ENCODE measurements at places on chromosomes 3 and 15.

DNA sequence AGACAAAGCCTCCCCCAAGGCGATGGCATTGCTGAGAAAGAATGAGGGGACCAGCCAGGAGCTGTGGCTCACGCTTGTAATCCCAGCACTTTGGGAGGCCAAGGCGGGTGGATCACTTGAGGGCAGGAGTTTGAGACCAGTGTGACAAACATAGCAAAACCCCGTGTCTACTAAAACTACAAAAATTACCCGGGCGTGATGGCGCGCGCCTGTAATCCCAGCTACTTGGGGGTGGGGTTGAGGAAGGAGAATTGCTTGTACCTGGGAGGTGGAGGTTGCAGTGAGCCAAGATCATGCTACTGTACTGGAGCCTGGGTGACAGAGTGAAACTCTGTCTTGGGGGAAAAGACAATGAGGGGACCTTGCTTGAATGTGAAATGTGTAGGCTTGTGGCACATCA, 402.4 kb upstream of the C2CD4B start:
- no peak for DNase-seq

DNA sequence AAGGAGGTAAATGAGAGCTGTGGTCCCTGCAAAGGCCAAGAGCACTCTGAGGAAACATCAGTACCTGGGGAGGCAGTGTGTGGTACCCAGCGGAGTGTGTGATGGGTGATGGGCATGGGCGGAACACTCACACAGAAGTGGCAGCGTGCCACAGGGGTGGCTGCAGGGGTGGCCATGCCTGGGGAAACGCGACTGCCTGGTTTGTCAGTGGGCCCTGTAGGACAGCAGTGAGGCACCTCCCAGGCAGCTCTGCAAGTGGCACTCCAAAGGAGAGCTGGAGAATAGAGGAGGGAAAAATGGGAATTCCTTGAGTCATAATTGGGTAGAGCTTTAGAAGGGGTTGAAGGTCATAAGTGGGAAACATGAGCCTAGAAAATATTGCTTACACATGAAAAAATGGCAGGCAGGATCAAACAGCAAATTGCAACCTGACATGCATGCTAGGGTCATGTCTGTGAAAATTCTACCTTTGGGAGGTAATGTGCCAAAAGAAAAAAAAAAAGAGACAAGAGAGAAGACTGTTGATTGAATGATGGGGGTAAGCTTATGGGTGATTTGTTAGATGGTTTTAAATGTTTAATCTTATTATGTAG, 138.4 kb downstream of the RPLP1 start:
- no peak for DNase-seq

GRCh38 chr3:144553301-144553700, 581.7 kb downstream of the DIPK2A start:
- no peak for DNase-seq

GRCh38 chr3:34676436-34676835, 878.0 kb downstream of the PDCD6IP start:
- peak; percentile 80 for DNase-seq

DNA sequence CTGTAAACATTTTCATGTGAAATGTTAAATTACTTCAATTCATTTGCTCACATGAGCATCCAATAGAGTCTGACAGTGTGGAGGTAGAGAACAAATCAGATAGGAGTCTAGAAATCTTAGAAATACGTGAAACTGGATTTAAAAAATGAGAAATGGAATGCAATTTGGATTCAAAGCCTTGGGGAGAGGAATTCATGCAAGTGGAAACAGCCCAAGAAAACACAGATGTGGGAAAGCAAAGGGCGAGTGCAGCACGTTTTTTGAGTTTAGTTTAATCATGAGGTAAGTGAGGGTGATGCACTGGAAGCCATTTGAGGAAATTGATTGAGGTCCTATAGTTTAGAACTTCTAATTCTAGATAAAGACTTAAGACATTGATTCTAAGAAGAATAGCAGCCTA, 434.7 kb downstream of the C3orf38 start:
- DNase-seq = no peak

DNA sequence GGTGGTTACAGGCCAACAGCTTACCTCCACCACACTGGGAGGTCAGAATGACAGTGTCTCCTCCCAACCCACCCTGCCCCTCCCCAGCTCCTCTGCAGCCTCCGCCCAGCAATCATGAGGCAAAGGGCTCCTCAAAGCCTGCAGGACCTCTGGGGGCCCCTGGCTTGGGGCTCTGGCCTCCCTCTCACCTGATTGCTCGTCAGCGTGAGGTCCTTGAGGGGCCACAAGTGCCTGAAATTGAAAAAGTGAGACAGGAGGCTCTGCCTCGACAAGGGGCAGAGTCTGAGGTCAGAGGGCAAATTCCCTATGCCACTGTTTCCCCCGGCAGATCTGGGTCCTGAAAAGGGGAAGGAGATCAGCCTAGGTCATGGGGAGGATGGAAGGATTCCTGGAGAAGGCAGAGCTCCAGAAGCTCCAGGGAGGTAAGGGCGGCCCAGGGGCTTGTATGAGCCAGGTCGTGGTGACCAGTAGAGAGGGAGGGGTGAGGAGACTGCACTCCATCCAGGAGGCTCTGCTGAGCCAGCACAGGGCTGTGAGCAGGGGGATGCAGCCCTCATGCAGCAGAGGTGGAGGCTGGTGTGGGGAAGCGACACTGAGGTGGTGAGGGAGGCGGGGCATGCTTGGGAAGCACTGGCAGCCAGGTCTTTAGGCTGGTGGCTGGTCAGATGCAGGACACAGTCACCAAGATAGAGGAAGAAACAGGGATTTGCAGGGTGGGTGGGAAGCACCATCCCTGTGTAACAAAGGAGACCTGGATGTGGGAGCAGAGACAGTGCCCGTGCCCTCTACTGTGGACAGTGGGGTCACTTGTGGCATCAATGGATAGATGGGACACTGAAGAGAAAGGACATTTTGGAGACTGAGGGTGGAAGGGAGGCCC, 20.1 kb downstream of the ALS2CL start:
- no peak for DNase-seq

DNA sequence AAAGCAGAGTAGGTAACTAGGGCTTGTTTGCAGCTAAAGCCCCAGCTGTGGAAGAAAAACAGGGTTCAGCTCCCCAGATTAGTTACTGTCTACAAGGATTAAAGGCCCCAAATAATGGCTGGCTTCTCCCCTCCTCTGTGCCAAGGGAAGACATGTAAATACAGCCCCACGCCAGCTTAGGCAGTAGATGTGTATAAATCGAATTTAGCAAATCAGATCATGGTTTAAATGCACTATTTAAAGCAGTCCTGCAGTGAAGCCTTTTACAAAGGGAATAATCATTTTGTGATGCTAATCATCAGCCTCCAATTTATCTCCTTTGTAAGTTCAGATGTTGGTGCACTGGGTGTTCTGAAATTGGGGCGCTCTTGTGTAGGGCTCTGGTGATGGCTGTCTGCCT, 46.7 kb upstream of the POLG start:
- DNase-seq = no peak

GRCh38 chr3:11734-12133, 184.8 kb upstream of the CHL1 start:
- DNase-seq = no peak

- DNase-seq = no peak
Observed at GRCh38 chr15:82852941-82853561, 43.6 kb downstream of the WHAMM start.

DNA sequence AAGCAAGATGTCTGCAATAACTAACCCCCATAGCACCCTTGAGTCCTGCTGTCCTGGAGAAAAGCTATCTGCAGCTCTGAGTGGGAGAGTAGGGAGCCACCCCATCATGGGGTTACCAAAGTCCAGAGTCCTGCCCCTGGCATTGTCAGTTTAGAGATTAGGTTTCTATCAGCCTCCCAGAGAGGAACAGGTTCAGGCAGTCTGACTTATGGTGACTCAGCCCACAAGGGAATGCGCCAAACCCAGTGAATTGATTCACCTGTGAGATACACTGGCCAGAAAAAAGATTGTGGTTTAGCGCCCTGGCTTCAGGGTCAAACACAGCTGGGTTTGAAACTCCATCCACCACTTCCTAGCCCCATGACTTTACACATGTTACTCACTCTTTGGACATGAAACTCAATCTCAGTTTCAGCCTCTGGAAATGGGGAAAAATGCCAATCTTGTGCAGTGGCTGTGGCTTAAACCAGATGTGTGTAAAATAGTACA, 263.6 kb upstream of the HES1 start:
- DNase-seq = peak; percentile 87

DNA sequence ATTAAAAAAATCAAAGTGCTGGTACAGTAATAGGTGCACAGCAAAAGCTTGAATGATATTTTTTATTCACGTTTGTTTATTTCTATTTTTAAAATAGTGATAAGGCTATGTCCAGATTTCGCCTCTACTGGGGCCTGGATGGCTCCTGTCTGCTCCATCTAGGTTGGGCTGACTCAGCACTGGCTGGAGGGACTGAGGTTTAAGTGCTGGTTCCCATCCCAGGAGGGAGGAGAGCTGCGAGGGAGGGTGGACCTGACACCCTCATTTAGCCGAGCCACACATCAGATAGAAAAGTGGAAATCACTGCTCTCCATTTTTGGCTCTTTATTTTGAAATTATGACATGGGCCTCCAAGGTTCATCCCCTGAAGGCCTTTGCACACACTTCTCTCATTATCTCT, 95.4 kb upstream of the AGBL1 start:
- no peak for DNase-seq

DNA sequence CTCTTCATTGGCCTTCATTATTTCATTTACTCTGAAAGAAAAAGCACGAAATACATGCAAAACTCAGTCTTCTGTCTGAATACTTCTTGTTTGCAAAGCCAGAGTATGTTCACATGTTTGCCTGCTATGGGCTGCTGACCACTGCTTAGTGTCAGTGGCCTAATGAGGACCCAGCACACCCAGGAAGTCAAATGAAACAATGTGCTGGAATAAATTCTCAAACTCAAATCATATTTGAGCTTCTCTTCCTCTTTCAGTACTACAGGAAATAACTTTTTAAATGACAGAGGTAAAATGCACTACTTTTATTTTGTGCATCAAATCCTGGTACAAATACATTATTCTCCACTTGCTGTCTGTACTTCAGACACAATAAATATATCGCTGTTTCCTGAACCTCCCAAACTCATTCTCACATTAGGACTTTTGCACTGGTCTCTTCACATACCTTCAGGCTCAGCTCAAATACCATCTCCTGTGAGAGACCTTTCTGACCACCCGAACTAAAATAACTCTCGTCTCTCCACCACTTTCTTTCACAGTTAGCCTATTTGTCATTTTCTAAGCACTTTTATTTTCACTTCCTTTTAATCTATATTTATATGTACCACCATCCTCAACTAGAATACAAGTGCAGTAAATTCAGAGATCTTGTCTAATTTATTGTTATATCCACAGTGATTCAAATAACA, 176.8 kb downstream of the TUSC7 start:
- no peak for DNase-seq

DNA sequence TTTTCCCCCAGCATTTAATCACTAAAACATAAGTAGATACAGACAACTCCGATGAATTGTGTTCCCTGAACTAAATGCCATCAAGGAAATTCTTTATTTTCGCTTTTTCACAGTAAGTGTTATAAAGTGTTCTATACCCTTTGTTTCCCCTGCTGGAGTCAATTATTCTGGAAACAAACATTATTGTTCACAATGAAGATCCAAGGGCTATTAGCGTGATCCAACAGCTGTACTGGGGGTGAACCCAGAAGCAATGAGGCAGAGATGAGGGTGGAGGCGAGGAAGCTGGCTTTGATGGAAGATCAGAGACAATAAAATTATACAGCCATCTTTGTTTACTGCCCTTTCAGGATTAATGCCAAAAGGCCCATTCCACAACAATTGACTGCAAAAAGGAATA, 250.3 kb upstream of the IGF1R start:
- no peak for DNase-seq

DNA sequence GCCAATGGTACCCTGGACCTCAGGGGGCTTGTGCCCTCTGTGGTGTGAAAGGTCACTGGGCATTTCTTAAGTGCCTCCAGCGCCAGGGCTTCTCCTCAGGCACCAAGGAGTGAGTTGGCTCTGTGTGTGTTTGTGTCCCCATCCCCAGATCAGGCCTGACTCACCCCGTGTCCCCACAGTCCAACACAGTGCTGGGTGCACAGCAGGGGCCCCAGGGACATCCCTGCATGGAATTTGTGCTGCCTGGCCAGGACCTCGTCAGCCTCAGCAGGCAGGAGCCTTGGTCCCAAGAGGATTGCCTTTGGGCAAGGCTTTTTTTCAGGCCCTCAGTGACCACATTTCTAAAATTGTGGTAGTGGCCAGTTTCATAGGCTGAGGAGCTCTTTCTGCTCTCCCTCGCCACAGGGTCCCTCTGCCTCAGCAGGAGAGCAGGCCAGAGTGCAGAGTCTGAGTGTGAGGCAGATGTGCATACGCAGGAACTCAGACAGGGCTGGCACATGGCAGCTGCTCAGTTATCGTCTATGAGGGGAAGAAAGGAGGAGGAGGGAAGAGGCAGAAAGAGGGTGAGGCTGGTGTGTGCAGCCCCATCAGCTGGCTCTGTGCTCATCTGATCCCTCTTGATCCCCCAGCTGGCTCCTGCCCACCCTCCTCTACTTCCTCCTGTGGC, 215.6 kb downstream of the RPLP1 start:
- no peak for DNase-seq

DNA sequence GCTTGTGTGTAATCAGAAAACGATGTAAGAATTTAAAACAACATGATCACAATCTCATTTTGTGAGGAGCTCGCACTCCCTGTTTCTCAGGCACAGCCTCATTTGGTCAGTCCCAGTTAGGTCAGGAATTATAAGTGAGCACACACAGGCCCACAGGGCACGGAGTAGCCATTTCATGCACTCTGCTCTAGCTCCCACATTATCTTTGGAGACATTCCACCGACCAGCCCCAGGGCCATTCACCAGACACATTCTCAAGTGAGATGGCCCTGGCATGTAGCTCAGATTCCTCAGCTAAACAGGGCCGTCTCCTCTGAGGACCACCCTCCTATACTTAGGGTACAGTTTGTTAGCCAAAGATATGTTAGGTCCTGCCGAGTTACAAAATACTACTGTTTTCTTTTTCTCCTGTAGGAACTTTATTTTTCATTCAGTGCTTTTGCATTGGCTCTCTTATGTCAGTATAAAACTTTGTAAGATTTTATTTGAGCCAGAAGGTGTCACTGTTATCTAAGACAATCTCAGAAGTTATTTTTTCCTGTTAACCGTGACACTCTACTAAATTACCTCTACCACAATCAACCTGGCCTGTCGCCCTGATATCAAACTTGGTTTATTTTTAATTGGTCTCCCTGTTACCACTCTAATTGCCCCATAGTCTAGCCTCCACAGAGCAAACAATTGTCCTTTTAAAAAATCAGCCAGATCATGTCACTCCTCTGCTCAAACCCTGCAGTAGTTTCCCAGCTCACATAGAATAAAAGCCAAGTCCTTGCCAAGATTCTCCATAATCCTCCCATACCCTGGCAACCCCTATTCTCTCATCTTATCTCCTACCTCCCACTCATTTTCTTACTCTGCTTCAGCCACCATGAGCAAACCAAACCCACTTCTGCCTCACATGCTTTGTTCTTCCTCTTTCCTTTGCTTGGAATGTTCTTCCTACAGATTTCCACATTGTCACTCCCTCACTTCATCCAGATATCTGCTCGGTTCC, 105.7 kb downstream of the PPP2R3A start:
- DNase-seq = peak; percentile 68

DNA sequence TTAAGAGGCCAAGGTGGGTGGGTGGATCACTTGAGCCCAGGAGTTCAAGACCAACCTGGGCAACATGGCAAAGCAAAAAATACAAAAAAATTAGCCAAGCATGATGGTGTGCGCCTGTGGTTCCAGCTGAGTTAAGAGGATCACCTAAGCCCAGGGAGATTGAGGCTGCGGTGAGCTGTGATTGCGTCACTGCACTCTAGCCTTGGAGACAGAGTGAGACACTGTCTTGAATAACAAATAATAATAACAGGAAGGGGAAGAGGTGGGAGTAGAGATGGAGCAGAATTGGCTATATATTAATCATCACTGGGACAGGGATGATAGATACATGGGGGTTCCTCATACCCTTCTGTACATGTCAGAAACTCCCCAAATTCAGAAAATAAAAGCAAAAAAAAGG, 23.8 kb upstream of the NMB start:
- no peak for DNase-seq

Measured in astrocyte of the hippocampus (primary cell).